ENCODE measurements at places on chromosomes 7 and 10.

DNA sequence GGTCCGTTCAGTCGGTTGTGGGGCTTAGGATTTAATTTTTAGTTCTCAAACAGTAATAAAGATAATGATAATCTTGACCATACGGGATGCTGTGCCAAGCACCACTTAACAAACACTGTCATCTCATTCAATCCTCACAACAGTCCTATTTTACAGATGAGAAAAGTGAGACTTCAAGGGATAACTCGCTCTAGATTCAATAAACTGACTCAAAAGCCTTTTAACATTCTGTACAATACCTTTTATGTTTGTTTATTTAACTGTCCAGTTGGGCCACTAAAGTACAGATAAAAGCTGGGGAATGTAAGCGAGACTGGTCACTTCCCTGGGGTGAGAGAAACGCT lies 437 bp upstream of the CFAP69 start:
- no peak for DNase-seq

GRCh38 chr10:12348870-12349628 lies at the start of gene CAMK1D:
Gene CAMK1D, plus strand, starts transcription at chr10:12349547.
- peak; percentile 81 for DNase-seq

- DNase-seq, result no peak
Measured at GRCh38 chr7:117231047-117231359, 91.9 kb downstream of the WNT2 start.

DNA sequence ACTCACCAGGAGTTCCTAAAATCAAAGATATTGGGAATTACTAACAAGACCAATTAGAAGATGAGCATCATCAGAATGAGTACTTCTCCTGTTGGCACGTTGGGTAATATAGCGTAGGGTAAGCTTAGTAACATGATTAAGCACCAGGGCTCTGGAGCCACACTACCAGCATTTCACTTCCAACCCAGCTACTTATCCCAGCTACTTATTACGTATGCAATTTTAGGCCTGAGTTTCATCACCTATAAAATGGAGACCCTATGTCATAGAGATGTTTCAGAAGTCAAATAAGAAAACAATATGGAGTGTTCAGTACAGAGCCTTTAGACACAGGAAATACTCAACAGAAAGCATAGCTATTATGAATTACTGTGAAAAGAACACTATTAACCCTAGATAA lies 19.0 kb downstream of the GDI2 start:
- DNase-seq, result no peak

- DNase-seq, result peak; percentile 76
Measured at GRCh38 chr7:836429-836828, 4.2 kb downstream of the SUN1 start.

DNA sequence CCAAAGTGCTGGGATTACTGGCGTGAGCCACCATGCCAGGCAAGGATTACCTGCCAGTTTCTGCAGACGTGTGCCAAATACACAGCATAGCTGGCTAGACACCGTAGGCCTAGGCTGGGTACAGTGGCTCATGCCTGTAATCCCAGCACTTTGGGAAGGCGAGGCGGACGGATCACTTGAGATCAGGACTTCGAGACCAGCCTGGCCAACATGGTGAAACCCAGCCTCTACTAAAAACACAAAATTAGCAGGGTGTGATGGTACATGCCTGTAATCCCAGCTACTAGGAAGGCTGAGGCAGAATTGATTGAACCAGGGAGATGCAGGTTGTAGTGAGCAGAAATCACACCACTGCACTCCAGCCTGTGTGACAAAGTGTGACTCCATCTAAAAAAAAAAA lies 868 bp downstream of the RFC2 start:
- no peak for DNase-seq

- peak; percentile 49 for DNase-seq
Measured at GRCh38 chr7:12403287-12404181, at the start of gene VWDE. Gene VWDE, minus strand, starts transcription at chr7:12403865. Its CDS starts 149 bp downstream, at chr7:12403716.

GRCh38 chr7:140641524-140642195 lies 1.0 kb upstream of the DENND2A start:
- no peak for DNase-seq

DNA sequence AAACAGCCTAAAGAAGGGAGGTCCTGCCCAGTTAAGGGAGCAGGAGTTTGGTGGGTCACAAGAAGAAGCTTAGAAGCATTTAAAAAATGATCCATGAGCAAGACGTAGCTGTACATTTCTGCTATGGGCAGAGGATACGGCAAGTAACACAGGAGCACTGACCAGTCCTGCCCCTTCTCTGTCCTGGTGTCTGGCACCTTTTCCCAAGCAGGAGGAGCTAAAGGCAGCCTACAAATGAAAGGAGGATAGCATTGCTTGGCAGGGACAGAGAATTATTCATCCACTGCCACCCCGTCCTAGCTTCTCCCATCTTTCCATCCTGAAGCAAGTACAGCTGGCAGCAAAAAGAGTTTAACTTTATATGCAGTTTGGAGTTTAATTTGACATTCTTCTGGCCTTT lies 1077.6 kb downstream of the TYW1 start:
- peak; percentile 31 for DNase-seq

- DNase-seq, result no peak
Measured at GRCh38 chr10:4006858-4007257, 221.8 kb upstream of the KLF6 start.

GRCh38 chr10:3907514-3907913 lies 122.5 kb upstream of the KLF6 start:
- no peak for DNase-seq

DNA sequence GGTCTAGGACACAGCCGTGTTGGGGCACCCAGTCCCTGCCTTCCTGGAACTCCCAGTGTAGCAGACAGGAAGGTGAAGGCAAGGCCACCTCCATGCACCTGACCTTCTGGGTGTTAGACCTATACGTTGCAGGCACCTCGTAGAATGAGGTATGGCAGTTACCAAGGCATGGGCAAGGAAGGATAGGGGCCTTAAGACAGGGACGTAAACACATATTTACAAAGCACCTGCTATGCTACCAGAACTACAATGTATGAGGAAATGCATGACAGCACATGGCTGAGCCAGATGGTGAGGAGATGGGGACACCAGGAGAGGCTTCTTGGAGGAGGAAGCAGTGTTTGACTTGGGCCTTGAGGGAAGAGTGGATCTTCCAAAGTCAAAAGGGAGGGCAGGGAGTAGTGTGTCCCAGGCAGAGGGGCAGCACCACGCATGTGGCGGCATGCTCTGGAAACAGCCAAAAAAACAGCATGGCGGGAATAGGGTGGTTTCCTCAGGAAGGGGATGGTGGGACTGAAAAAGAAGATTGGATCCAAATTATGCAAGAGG lies 231.2 kb downstream of the FANK1 start:
- DNase-seq, result no peak

DNA sequence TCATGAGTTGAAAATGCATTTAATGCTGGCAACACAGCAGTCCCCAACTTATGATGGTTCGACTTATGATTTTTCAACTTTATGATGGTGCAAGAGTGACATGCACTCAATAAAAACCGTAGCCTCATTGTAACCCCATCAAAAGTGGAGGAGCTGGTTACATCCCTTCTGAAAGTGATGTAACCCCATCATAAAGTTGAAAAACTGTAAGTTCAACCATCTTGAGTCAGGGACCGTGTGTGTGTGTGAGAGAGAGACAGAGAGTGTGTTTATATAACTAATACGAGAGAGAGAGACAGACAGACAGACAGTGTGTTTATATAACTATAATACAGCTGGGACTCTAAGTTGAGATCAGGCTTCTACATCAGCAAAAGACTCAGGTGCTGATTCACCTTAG lies 21.0 kb downstream of the ANXA11 start:
- DNase-seq, result no peak

- DNase-seq, result peak; percentile 30
Measured at GRCh38 chr7:88169717-88170320, 50.0 kb downstream of the SRI start.

GRCh38 chr7:1915956-1916600 lies 246.0 kb downstream of the ELFN1 start:
- DNase-seq, result no peak

GRCh38 chr10:77605466-77605865 lies 32.1 kb downstream of the KCNMA1 start:
- DNase-seq, result peak; percentile 77

DNA sequence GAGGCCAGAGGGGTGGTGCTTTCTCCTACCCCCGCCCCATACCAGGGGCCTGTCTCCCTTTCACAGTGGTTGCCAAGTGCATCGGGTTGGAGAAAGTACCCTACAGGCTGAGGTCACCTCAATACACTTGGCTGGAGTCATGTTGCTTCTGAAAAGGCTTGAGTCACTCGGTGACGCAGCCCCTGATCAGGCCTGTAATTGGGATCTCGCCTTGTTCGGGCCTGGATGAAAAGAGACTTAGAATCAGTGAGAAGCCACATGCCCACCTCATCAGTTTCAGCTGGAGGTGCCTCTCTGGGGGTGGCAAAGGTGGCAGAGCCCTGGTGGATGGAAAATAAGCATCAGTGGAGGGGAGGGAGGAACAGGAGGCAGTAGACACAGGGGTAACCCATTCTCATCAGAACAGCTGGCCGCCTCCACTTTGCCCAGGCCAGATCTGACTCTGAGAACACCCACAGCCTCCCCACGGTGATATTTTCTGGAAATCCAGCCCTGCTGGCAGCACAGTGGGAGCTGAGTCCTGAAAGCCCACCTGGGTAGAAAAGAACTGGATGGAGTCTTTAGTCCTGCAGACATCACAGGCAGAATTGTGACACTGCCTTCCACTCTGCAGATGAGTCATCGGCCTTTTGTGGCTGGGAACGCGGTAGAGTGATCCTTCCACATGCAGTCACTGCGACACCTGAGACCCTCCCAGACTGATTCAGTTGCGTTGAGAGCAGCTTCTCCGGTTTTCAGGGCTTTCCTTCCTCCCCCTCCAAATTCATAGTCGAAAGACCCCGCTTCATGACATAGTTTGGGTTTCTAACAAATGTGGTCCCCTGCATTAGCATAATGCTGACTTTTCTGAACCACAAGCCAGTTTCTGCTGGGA lies 108.0 kb downstream of the GRK5 start:
- DNase-seq, result no peak

DNA sequence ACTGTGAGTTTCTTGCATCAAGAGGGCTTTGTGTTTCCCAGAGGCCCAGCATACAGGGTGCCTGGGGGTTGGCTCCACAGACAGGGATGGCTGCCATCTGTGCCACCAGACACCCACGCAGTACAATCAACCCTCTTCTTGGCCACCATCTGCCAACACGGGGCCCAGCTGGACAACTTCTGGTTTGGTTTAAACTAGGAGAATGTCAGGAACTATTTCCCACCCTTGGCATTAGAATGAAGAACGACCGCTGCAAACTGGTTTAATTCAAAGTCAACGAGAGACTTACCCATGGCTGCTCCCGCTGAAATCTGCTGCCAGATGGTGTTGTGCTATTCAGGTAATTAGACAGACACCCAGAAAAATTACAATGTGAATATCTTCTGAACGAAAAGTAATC lies 27.8 kb downstream of the NMT2 start:
- DNase-seq, result no peak

DNA sequence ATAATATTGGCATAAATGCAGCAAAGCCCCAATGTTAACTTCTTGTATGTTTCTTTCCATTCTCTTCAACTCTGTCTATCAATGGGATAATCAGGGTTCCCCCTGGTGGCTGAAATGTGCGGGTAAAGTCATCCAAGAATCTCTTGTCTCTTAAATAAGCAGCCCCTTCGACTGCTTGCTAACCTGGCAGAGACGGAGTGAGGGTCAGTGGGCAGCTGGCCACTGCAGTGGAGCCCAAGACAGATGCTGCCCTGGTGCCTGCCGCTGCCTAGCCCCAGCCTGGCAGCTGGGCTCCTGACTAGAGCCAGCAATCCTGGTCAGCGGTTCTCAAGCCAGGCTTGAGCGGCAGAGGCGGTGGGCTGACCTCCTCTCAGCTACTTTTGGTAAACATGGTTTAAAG lies 248.9 kb downstream of the COBL start:
- DNase-seq, result peak; percentile 82

DNA sequence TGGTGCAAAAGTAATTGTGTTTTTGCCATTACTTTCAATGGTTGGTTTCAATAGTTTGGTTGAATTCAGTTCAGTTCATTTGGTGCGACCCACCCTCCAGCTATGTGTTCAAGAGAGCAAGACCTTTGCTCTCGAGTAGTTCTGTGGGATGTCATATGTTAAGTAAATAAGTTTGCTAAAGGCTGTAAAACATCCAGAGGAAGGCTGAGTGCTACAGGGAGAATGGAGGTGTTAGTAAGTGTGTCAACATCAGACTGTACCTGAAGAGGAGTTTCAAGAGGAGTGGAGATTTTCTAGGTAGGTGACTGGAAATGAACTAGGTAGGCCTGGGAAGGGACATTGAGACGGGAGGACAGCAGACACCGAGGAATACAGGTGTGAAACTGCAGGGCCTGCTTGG lies 147.7 kb downstream of the SH2D4B start:
- no peak for DNase-seq

- DNase-seq, result no peak
Measured at GRCh38 chr10:54434782-54435181, 366.2 kb downstream of the PCDH15 start.

- DNase-seq, result no peak
Measured at GRCh38 chr7:34224281-34224680, 318.9 kb downstream of the BMPER start.

DNA sequence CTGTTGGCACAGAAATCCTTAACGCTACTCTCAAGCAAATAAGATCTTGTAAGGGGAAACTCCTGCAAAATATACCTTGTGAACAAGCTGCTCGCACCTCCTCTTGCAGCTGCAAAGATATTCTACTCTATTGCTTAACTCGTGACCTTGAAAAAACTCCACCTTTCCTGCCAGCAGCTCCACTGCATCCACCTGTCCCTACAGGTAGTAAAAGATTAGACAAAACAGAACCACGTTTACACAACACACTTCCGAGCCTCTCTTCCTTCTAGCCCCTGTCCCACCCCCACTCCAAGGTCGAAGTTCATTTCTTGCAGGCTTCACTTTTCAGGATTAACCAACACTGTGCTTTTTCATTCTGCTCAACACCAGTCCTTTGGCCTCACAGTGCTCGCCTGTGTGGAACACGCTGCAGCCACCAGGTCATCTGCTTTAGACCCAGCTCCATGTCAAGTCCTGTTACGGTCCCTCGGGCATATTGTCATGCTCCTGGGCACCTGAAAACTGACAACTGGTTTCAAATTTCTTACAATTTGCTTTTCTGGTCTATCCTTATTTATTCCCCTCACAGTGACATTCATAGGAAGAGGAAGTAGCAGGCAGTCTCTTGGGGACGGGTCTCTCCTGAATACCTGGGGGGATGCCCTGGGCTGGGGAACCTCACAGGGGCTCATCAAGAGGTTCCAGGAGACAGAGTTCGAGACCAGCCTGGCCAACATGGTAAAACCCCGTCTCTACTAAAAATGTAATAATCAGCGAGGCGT lies 165.8 kb upstream of the KLF14 start:
- DNase-seq, result no peak

DNA sequence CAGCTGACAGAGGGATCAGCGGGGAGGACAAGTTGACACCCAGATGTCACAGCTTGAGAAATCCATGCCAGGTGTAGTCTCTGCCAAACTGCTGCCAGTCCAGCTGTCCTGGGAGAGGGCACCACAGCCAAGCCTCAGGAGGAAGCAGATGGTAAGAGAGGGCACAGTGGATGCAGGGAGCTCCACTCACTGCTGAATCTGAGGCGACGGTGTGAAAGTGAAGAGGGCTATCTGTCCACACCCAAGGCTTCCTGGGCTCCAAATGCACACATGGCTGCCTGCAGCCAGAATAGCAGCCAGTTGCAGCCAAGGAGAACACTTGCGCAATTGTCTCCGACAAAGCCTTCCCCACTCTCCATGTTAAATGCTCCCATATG lies 502.4 kb downstream of the GRID1 start:
- no peak for DNase-seq

Data from T47D (cell line).